ENCODE measurements at places on chromosomes 2 and 18.

DNA sequence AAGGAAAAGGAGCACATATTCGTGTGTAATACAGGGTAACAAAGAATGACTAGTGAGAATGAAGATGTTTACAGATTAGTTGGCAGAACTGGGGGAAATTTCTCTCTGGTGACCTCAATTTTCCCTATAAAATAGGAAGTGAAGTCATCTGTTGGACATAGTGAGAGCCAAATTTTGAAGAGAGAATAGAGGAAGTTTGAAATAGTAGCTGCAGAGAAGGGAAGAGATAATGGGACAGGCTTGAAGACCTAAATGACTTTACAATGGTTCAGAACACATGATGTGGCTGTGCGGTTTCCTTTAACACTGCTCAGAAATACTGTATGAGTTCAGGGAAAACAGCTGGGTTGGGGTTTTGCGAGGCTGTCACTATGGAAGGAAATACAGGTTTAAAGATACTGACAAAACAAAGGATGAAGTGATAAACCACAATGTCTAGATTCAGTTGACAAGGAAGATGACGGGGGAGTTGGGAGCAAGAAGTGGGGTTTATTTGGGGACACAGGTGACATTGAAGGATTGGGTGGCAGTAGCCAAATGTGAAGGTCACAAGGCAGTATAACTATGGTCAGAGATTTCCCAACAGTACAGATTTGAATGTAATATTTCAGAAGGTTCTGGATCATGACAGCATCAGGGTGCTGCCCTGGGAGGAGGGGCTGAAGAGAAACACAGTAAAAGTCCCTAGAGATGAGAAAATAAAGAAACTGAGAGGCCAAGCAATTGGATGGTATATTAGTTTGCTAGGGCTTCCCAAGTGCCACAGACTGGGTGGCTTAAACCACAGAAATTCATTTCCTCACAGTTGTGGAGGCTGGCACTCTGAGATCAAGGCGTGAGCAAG is 82.6 kb upstream of the TANK start:
- DNase-seq = peak; percentile 61

DNA sequence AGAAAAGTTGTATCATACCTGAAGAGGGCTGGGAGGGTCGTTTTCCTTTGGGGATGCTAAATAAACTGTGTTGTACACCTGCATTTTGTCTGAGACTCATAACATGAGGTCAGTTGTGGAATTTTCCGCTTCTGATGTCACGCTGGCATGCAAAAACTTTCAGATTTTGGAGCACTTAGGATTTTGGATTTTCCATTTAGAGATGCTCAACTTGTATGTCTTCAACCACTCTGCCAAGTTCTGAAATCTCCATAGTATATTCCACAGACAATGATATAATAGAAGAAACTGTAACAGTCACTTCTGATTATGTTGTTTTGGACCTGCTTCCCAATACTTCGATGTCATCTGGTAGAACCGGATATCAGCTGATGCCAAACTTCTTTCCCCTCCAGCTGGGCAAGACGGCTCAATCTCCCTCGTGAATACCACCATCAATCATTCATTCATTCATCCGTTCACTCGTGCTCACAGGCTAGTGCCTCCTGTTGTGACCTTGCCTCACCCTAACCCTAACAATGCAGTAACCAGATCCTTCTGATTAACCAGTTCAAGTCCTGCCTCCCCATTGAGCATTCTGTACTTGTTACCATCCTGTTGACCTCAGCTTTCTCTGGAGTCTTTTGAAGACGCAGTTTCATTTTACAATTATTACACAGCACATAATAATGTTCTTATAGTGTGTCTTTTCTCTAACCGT is 5.3 kb upstream of the PLEKHH2 start:
- no peak for DNase-seq

DNA sequence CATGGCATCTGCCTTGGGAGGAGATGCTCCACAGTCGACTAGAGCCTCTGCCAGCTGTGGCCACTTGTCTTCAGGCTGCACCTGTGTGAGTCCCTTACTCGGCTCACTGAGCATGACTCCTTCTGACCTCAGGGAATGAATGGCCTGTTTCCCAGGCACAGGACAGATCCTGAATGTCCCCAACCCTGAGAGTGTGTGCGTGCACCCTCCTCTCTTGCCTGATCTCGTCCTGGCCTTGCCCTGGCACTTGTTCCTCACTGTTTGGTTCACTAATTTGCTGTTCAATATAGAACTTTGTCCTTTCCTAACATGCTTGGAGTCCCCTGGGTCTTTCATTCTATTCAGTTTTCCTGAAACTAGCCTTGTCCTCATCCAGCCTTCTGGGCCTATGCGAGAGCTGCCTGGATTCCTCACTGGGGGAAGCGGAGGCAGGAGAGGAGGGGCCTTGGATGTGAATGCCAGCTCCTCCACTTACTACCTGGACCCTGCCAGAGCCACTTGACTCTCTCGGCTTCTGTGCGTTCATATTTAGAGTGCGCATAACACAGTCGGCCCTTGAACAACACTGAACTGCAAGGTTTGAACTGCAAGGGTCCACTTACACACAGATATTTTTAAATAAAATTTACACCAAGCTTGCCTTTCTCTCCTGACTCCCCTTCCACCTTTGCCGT is 184.8 kb downstream of the ACKR3 start:
- no peak for DNase-seq

DNA sequence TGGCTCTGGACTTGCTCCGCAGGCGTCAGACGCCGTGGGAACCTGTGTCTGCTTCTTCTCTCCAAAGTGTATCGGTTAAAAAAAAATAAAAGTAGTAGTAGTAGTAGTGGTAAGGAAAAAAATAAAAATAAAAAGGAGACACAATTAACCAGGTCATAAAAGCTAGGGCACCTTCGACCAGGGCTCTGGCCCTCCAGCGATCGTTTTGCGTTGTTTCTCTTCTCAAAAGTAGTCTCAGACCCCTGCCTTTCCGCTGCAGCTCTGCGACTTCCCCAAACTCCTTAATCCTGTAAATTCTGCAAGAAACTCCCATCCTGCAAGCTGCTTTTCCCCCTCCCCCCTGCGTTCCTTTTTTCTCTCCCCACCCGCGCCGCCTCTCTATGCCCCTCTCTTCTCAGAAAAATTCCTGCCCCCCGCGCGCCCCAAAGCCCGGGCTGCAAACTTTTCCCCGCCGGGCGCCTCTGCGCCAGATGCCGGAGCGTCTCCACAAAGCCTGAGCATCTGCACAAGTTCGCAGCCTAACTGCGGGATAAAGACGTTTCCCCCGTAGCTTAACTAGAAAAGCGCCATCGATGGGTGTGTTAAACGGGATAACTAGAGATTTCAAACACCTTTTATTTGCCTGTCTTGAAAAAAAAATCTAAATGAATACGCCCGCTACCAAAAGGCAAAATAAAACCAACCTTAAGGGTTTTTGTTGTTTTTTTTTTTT is 1.8 kb upstream of the SALL3 start:
- no peak for DNase-seq

- peak; percentile 30 for DNase-seq
Measured at GRCh38 chr18:13436576-13436975, 218.0 kb downstream of the LDLRAD4 start.

- DNase-seq = no peak
Measured at GRCh38 chr18:74961596-74961995, 247.3 kb downstream of the PTGR3 start.

GRCh38 chr18:36711813-36712444 is 116.9 kb downstream of the TPGS2 start:
- no peak for DNase-seq

DNA sequence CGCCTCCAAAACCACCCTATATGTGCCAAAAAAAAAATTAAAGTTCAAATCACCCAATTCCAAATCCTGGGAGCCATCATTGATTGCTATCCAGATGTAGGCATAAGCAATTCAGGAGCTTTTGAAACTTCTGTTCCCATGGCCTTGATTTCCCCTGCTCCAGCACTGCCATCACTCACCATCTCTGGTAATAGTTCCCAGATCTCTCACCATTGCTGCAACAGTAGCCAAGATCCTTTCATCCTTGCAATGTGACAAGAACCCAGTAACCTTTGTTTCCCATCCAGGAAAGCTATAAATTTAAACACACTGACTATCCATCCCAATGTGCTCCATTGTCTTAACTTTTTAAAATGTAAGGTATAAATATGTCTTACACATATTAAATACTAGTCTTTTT is 155.4 kb downstream of the PDE11A start:
- no peak for DNase-seq

DNA sequence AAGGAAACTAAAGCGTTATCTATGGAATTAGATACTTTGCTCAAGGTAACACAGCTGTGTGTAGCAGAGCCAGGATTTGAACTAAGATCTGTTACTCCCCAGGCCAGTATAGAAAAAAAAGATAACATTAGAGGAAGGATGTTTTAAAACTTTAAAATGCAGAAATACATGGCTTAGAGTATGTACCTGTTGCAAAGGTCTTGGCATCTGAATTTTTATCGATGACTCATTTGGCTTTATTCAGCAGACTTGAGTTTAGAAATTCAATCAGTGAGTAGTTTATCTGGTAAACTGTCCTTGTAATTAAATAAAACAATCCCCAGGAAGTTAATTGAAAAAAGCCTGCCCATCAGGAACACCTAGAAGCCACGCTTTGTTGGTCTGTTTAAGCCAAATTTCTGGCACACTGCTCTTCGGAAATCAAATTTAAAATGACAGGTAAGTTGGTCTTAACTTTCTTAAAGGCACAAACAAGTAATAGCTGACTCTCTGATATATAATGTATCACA is 36.9 kb downstream of the SCN9A start:
- DNase-seq = no peak

GRCh38 chr18:13625355-13625754 is 101.0 kb downstream of the FAM210A start:
- no peak for DNase-seq

- DNase-seq = no peak
Measured at GRCh38 chr2:30296496-30296895, 65.2 kb downstream of the LBH start.

GRCh38 chr18:49619801-49620200 is 57.9 kb downstream of the LIPG start:
- DNase-seq = no peak

GRCh38 chr18:48037481-48038271 is 107.2 kb upstream of the SMAD2 start:
- DNase-seq = no peak

GRCh38 chr2:169324581-169325260 is 37.6 kb downstream of the LRP2 start:
- DNase-seq = no peak

GRCh38 chr18:57666818-57667497 is 45.3 kb upstream of the NARS1 start:
- DNase-seq = no peak

DNA sequence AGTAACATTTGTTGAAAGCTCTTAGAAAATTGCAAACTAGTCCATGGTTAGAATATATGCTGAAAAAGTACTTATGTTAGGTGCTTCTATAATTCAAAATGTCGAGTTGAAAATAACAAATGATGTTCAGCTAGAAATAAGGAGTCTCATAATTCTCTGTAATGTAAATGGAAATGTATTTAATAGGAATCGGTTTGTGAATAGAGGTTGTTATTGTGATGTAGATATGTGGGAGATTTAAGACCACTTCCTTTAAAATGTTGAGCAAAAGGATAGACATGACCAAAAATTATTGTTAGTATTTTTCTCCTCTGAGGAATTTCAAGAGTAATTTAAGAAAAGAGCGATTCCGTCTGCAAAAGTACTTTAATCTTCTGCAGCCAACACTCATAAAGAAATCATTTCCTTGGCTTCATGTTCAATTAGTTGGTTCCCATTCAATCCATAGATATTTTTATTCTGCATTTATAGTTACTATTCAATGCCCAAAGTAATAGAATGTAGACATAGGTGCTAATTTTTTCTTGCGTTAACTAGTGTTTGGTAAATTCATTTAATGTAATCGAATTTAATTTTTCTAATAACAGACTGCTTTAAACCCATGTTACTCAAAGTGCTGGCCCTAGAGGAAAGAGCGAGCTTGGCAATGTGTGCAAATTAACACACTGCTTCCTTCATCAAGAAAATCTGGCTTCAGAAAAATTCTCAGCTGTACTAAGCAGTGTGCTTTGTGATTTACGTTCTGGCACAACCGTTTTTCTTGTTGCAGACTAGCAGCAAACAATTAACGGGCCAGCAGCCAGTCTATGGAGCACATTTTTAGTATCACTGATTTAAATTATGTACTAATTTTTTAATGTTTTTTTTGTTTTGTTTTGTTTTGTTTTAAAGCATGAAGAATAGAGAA is 32.2 kb downstream of the FN1 start:
- DNase-seq = no peak

GRCh38 chr2:98012561-98012991 is 16.8 kb upstream of the TMEM131 start:
- no peak for DNase-seq

DNA sequence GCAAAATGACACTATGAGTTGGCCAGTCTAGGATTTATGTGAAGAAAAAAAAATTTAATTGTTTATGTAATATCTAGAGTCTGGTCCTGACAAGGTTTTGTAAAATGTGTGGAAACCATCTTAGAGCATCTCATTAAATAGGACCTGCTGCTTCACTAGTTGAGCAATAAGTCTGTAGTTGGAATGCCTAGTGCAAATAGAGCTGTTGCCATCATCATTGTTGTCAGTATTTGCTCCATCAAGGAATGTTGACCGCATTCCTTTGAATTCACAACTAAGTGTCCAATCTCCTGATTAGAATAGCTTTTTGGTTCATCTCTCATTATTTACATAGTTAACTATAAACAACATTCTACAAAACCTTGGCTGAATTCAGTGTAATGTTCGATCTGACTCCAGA is 32.2 kb upstream of the RPE start:
- DNase-seq = no peak

- no peak for DNase-seq
Measured at GRCh38 chr2:137800386-137800785, 163.9 kb upstream of the HNMT start.

GRCh38 chr2:160432633-160433032 is 61.0 kb downstream of the RBMS1 start:
- no peak for DNase-seq

- no peak for DNase-seq
Measured at GRCh38 chr18:52216666-52217065, 123.3 kb upstream of the DCC start.

DNA sequence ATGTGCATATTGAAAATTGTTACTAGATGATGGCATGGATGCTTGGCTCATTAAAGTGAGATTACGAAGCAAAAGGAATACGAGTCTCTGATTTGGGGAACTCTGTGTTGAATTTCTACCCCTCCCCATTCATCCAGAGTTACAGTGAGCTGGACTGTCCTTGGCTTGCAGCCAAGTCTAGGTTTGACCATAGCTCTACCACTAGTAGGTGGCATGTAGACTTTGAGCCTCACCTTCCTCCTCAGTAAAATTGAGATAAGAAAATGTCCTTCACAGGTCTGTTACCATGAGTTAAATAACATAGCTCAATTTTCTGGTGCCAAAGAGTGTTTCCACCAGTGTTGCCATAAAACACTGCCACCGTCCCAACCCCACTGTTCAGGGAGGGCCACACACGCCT is 727.6 kb upstream of the ID2 start:
- DNase-seq = no peak

All from stimulated activated CD4-positive, alpha-beta T cell treated with anti-CD3 and anti-CD28 coated beads, Interleukin-4, amount 100 ng/mL, for 4 hours (primary cell).